Thymus (tissue), 14 donors: ENCODE measurements at places on chromosomes 3 and 15. TPM values are rescaled to one million over a fixed set of nuclear protein-coding genes. Genes with fewer than 3 reads are reported as not detected.

PRR23E gene
- polyA plus RNA-seq = not detected

PPIB gene
- polyA plus RNA-seq = 344 TPM

CD200R1 gene
- 2.5 TPM for polyA plus RNA-seq

DNA sequence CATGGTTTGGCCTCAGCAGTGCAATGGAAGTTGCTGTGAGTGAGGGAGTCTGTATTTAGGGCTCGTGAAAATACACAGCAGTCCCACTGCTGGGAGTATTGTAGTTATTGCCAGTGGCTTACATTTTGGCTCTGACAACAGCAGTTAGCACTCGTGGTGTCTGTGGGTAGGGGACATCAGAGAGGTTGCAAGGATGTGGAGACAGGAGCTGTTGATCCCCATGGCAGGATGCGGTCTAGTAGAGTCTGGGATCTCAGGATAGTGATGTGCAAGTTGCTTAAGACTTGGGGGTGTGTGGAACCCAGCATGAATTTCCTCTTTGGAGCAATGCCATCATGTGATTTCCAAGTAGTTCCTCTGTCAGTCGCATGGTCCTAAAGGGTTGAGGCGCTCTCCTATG, 59.9 kb downstream of the GALK2 start:
- DNase-seq = no peak

GRCh38 chr15:77013776-77014131, 18.8 kb downstream of the PSTPIP1 start:
- DNase-seq = peak; percentile 26

DNA sequence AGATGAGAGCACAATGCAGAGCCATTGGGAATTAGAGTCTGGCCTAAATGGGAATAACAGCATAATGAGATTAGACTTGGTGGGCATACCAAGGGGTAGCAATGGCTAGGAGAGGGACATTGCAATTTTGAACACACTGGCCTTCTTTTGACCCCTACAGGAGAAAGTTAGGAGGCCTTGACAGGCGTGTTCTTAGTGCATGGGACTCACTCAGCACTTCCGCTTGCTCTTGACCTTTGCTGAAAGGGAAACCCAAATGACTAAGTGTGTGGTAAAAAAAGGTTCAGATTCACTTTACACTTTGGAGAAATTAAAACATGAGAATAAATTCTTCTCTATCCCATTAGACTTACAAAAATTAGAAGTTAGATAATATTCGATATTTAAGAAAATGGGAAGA, 317.4 kb downstream of the DIPK2A start:
- DNase-seq = no peak

DNA sequence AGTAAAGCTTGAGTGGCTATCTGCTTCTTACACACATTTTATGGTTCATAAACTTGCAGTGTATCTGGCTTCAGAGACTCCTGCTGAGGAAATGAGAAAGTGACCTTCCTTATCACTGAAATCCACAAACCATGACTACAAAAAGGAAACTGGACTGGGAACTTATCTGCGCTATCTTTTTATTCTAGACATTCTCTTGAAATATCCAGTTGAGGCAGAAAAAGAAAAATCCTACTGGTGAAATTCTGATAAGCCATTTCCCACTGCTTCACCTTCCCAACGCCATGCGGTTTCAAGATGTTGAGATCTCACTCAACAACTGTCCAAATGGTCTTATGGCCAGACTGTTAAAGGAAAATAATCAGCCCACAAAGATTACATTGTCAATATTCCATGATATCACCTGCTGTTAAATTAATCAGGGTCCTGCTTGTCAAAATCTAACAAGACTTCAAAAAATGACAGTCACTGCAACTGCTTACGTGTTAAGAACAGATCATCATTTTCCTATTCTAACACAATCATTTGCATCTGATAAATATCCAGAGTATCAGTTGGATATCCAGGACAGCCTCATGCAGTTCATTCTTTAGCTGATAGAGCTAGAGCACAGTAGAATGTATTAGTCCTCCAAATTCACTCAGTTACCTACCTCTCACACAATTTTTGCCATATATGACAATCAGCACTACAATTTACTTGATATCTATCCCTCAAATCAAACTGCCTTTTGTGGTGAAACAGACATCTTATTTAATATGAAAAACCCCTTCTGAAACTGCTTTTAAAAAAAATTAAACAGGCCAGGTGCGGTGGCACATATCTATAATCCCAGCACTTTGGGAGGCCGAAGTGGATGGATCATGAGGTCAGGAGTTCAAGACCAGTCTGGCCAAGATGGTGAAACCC, 538.1 kb downstream of the MAGI1 start:
- DNase-seq = no peak

- no peak for DNase-seq
Observed at GRCh38 chr3:107752202-107752990, 229.6 kb downstream of the BBX start.

DNA sequence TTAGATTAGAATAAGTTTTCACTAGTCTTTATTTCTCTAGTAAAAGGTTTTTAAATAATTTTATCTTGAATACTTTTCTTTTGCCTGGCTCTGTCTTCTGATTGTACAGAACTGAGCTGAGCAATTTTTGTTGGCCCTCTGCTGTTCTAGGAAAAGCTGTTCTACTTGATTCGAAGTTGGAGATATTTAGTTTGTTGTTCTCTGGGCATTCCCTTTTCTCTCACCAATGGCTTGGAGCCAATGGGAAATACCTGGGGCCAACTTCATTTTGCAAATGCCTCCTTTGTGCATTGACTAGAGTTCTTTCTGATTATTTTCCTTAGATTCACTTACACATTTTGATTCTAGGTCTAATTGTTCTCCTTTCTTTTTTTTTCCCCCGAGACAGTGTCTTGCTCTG, 16.5 kb downstream of the ABHD5 start:
- DNase-seq = no peak

- DNase-seq = no peak
Observed at GRCh38 chr3:44958386-44958785, 17.6 kb downstream of the ZDHHC3 start.
